ENCODE measurements at places on chromosomes 16 and 17. TPM values are rescaled to one million over a fixed set of nuclear protein-coding genes. Genes with fewer than 3 reads are reported as not detected.

GRCh38 chr17:16155536-16155935 lies 59.8 kb downstream of the NCOR1 start:
- DNase-seq, result no peak

- DNase-seq, result no peak
These were observed 7.7 kb upstream of the EPN3 start for GRCh38 chr17:50524838-50525237.

GRCh38 chr17:29163563-29163962 lies 16.6 kb downstream of the MYO18A start:
- DNase-seq, result no peak

GRCh38 chr16:56728980-56729734 lies 772 bp upstream of the NUP93 start:
- DNase-seq, result no peak

GRCh38 chr17:68344701-68345136 lies 53.4 kb downstream of the ARSG start:
- no peak for DNase-seq

Gene PYDC1
- not detected for total RNA-seq

DNA sequence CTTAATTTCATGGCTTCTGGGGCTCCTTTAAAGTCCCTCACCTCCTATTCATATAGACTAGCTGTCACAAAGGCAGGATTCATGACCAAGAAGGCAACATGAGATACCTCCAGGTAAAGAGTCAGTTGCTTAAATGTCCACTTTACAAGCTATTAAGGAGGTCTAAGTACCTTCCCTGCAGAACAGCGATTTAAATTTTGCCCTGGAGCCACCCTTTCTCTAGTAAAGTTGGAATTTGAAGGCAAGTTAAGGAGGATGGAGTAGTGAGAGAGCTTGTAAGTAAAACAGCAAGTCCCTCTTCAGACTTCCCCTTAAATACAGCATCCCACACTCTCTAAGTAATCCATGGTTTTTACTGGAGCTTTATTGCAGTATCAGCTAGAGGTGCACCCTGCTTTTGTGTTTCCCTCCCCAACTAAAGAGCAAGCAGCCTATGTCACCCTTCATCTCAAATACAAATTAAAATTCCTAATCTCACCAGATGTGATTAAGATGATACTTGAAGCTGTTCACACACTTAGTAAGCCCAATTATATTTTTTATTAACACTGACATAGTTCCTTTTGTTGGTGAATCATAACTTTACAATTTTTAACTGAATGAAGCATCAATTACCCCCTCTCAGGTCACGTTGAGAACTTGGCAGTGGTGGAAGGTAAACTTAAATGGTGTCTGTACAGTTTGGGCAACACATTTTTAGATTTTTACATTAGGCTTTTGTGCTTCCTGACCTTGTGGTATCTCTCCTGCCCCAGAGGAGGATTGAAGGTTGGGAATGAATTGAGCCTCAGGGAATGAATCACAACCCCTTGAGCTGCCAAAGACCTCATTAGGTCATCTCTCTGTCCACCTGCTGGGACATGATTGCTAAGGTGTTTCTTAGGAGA lies 108.9 kb downstream of the TANGO6 start:
- DNase-seq, result no peak

- DNase-seq, result peak; percentile 28
These were observed 9.3 kb downstream of the YWHAE start for GRCh38 chr17:1390432-1391367.

- DNase-seq, result no peak
These were observed 63.5 kb downstream of the TANC2 start for GRCh38 chr17:63029541-63029940.

Gene CFDP1
- total RNA-seq, result 83.7 TPM

Gene IGF2BP1
- total RNA-seq, result 9.4 TPM

DNA sequence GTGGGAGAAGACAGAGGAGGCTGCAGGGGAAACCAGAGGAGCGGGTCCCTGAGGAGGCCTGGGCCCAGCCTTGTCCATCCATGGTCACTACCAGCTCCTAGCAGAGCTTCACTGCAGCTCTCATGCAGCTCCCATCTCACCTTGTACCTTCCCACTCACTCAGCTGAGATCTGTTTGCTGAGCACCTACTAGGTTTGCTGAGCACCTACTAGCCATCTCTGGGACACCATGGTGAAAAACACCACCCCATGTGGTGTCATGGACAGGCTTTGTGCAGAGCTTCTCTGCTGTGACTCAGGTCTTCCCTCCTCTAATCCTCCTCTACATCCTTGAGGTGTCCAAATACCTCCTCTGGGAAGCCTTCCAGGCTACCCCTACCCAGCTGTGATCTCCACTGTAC lies 58.6 kb downstream of the ENGASE start:
- no peak for DNase-seq

Data from muscle of leg (tissue), 16 donors.